ENCODE measurements at places on chromosomes 5 and 9.
A peak's percentile ranks its signal among the peaks of the same experiment; 100 is the strongest.

DNA sequence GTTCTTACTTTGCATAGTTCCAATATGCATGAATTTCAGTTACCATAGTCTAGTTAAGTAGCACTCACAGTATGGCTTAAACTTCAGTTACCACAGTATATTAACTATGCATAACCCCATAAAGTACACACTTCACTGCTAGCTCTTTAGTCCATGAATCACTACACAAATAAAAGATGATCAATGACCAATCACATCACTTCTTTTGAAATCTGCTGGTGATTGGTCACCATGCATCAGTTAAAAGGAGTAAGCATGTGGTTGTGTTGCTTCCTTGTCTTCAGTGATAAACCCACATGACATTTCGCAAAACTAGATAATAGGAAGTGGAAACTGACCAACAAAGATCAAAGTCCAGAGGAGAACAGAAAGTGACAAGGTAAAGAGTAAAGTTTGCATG lies 79.0 kb downstream of the TAF11L14 start:
- no peak for DNase-seq

DNA sequence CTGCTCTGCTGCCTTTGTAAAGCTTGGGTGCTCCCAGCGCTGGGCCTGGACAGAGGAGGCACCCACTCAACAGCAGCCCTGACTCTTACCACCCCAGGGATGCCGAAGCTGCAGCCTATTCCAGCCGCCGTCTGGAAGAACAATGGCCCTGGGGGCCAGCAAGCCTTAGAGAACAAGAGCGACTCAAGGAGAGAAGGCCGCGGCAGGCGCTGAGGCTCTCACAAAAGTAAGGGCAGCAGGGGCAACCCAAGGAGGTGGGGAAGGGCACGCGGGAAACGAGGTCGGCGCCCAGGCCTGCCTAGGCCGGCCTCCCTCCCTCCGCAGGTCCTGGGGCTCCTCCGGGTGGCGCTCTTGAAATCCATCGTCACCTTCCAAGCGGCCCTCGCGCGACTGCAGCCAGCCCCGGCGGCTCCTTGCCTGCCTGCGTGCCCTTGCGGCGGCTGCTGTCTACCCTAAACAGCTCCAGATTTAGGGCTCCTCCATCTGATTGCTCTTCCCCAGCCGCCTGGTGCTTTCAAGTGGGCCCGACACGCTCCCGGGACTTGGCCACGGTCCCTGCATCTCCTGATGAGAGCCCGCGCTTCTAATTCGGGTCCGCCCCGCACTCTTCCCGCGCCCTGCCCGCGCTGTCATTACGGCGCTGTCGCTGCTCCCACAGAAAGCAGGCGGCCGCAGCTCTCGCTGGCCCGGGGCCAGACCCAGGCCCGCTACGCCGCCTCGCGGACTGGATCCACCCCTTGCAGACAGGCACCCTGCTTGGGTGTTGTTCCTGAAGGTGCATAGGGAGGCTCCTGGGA lies 213.3 kb downstream of the SEMA6A start:
- peak; percentile 49 for DNase-seq

- no peak for DNase-seq
Measured at GRCh38 chr5:144151026-144151425, 19.4 kb downstream of the YIPF5 start.

DNA sequence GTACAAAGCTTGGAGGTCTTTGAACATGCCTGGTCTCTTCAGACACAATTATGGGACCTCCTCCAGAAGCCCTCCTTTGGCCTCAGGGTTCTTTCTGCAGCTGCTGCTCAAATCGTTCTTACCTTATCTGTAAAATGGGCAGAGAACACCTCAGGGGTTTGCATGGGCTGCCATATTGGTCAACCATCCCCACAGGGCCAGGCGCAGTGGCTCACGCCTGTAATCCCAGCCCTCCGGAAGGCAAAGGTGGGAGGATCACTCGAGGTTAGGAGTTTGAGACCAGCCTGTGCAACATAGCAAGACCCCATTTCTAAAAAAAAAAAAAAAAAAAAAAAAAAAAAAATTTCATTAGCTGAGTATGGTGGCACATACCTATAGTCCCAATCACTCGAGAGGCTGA lies 29.1 kb upstream of the TCF7 start:
- no peak for DNase-seq

DNA sequence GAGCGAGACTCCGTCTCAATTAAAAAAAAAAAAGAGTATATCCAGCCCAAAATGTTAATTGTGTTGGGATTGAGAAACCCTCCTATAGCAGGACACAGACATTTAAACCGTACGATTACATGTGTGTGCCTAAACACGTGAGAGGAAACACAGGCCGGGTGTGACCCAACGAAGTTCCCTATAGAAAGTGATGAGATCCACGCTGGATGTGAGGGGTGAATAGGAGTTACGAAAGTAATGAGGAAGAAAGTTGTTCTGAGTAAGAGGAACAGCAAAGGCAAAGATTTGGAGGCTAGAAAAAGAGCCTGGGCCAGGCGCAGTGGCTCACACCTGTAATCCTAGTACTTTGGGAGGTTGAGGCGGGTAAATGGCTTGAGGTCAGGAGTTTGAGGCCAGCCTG lies 13.6 kb downstream of the NAIF1 start:
- DNase-seq = no peak

GRCh38 chr5:83538786-83539462 lies 67.4 kb downstream of the VCAN start:
- DNase-seq = no peak

DNA sequence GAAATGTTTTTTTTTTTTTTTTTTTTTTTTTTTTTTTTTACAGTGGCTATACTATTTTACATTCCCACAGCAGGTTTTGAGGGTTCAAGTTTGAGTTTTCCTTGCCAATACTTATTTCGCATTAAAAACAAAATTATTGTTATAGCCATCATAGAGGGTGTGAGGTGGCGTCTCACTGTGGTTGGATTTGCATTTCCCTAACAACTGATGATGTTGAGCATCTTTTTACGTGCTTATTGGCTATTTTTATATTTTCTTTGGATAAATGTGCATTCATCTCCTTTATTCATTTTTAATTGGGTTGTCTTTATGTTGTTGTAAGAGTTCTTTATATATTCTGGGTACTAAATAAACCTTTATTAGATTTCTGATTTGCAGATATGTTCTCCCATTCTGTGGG lies 18.9 kb upstream of the UBLCP1 start:
- DNase-seq = no peak

GRCh38 chr9:109381011-109381729 lies 60.3 kb upstream of the EPB41L4B start:
- DNase-seq = no peak

DNA sequence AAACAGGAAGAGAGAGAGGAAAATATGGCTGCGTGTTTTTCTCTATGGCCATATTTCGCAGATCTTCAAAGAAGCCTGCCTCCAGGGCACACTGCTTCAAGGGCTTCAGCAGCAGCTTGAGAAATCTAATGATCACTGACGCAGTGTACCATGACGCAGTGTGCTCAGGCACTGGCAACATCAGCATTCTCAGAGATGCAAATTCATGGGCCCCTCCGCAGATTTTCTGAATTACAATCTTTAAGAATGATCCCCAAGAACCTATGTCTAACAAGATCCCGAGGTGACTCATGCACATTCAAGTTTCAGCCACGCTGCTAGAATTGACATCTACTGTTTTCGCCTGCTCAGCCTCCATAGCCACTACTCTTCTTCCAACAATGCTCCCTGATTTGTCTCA lies 143.9 kb upstream of the ZNF366 start:
- no peak for DNase-seq

DNA sequence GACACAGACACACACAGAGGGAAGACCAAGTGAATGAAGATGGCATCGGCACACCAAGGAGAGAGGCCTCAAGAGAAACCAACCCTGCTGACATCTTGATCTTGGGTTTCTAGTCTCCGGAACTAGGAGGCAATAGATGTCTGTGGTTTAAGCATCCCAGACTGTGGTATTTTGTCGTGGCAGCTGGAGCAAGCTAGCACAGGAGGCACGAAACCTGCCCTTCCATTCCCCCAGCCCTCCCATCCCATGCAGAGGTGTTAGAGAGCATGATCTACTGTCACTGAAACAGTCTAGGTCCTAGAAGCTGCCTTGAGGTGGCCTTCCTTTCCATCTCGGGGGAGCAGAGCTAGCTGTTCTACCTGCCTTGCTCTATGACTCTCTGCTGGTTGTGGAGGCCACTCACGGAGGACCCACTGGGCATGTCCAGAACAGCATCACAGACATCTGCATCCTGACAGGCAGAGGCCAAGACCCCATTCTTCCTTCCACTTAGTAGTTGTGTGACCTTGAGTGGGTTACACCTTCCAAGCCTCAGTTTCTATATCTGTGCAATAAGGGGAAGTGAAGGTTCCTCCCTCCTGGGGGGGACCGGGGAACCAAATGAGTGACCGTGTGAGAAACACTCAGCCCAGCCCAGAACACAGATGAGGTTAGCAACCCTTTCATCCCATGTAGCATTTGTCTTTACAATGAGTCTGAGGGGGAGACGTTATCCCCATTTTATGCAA lies 134.3 kb upstream of the BOD1 start:
- DNase-seq = no peak

GRCh38 chr5:6737043-6737941 lies 24.1 kb downstream of the TENT4A start:
- DNase-seq = no peak

GRCh38 chr9:96085491-96086143 lies 210.1 kb downstream of the ERCC6L2 start:
- DNase-seq = no peak

- DNase-seq = no peak
Measured at GRCh38 chr5:56845904-56846480, 30.6 kb downstream of the MAP3K1 start.

DNA sequence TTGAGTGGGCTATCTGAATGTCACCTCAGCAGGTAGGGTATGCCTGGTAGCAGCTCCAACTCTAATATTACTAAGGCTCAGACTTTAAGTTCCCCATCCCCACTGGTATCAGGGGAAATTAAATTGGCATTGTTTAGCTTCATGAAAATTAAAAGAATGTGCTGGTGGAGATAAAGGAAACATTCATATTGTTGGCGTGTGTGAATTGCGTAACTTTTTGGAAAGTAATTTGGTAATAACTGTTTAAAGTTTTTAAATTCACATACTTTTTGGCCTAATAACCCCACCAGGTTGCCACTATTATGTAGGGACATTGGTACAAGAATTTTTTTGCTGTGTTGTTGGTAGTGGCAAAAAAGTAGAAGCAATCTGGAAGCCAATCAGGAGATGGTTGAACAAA lies 29.4 kb downstream of the TNPO1 start:
- no peak for DNase-seq

- no peak for DNase-seq
Measured at GRCh38 chr5:154851351-154851750, 948 bp upstream of the FAXDC2 start.

- DNase-seq = peak; percentile 45
Measured at GRCh38 chr5:72063219-72063819, 44.0 kb upstream of the MAP1B start.

- no peak for DNase-seq
Measured at GRCh38 chr5:31553863-31554262, 21.8 kb downstream of the C5orf22 start.

DNA sequence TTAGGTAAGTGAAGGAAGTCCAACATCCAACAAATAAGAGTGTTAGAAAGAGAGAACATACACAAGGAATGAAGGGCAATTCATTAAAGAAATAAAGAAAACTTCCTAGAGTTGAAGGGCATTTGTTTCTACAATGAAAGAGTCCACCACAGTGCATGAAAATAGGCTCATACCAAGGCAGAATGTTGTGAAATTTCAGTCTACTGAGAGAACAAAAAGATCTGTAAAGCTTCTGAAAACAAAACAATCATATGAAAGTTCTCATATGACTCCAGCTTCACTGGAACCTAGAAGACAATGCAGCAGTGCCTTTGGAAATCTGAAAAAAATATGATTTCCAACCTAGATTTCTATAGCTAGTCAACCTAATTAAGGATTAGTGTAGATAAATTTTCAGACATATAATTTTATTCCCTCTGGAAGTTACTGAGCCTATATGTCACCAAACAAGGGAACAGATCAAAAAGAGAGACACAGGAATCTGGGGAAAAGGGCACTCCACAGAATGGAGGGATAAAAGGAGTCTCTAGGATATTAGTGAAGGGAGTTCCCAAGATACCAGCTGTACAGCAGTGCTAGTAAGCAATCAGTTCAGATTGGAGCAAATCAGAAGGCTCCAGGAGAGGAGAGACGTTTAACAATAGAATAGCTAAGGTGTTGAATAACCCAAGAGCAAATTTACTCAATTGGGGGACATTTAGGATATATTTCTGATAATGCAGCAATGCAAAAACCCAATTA lies 5.8 kb downstream of the C5orf58 start:
- no peak for DNase-seq

- DNase-seq = no peak
Measured at GRCh38 chr5:79285833-79286232, 49.9 kb downstream of the JMY start.

Measured in endothelial cell (in vitro differentiated cells).